NCI-H1694 (cell line): ENCODE measurements at places on chromosomes 13 and 19.

DNA sequence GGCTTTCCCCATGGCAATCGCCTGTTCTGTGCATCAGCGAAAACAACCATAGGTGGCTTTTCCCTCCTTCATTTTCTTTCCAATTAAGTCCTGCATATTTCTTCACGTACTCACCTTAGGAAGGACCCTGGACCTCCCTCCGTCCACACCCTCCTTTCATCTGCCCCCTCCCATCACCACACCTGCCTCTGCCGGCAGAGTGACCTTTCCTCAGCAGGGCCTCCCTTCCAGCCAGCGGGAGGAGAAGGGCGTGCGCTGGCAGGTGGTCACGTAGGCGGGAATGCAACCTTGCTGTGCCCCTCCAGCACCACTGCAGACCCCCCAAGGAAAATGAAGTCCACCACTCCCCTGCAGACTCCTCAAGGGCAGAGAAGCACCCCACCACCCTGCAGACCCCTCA lies 61.1 kb downstream of the GSX1 start:
- DNase-seq = no peak

DNA sequence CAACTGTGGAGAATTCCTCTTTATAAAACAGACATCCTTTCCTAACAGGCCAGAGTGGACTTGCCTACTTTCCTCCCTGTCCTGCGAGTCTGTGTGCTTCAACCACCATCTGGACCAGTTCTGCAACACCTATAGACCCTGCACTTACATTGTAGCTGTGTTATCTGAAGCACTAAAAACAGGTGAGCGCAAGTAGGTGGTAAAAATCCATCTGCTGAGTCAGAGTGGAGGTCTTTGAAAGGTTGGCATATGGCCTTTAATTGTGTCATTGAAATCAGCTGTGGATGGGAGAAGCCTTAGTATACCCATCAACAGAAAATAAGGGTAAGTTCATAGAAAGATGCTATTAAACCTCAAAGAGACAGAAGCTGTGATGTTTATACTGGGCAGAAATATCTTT lies 7.6 kb upstream of the NALCN start:
- no peak for DNase-seq

- peak; percentile 81 for DNase-seq
Observed at GRCh38 chr19:17469481-17470067, 750 bp upstream of the SLC27A1 start.

DNA sequence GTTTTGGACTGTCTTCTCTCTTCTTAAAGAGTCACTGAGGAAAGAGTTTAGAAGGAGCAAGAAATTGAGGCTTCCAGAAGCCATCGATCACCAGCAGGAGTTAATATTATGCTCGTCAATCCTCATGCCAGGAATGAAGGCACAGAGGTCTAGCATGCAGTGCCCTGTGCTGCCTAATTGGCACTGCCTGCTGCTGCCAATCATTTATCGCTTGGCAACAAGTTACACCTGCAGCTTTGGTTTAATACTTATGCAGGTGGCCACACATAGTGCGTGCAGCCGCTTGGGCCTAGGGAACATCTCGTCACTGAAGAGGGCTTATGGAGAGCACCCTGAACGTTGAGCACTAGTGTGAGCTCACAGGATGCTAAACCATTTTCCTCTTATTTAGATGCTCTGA lies 2.7 kb upstream of the SOX1 start:
- no peak for DNase-seq

GRCh38 chr13:73961181-73961580 lies 173.0 kb downstream of the KLF12 start:
- no peak for DNase-seq

DNA sequence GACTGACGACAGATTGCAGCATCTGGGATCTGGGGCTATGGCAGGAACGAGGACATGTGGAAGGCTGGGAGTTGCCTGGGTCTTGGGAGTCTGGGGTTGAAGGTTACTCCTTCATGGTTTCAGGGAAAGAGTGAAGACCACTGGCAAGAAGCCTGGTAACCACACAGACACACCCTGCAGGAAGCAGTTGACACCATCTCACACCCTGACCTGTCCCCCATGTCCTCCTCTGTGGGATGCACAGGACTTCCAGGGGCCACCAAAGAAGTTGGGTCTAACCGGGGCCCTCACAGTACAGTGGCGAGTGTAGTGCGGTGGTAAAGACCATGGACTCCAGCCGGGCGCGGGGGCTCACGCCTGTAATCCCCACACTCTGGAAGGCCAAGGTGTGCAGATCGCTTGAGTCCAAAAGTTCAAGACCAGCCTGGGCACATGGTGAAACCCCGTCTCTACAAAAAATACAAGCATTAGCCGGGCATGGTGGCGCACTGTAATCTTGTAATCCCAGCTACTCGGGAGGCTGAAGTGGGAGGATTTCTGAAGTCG lies 10.6 kb upstream of the FFAR2 start:
- no peak for DNase-seq

- DNase-seq = no peak
Observed at GRCh38 chr19:16325161-16325527, 518 bp downstream of the KLF2 start.

- DNase-seq = no peak
Observed at GRCh38 chr19:16369664-16370576, 45.3 kb downstream of the KLF2 start.

DNA sequence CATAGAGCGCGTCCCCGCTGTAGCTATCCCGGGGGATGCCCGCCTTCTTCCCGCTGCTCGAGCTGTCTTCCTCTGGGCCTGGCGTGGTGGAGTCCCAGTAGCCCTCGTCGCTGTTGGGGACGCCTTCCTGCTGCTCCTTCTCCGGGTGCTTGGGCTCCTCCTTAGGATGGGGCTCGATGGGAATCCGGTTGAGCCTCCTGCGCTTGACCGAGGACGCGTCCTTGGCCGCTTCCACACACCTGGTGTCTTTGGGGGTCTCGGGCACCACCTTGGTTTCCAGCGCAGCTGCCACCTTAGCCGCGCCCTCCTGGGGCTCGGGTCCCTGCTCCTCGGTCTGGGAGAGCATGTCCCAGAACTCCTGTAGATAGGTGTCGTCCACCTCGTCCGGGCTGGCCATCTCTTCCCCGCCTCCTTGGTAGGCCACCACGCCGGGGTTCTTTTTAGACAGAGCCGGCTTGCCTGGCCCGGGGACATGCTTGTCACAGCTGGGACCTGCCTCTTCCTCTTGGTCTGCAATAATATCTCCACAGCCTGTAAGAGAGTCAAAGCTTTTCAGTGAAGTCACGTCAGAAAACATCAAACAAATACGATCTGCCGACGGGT lies 2.0 kb downstream of the AMER2 start:
- DNase-seq = no peak

- no peak for DNase-seq
Observed at GRCh38 chr13:67134417-67135129, 95.6 kb downstream of the PCDH9 start.

DNA sequence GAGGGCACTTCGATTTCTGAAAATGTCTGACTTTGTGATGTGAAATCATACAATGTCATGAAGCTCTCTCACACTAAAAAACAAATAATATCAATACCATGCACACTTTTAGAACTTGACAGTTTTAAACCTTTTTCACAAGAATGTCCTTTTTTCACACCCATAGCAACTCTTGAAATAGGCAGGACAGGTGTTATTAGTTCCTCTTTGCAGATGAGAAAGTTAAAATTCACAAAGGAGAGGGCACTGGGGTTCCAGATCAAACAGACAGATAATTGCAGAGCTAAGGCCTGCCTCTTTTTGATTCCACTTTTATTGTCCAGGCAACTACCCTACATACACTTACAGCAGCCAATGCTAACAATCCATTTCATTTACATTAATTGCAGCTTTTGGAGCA lies 142.8 kb downstream of the KLF12 start:
- DNase-seq = no peak

GRCh38 chr13:97858161-97858560 lies 95.3 kb upstream of the IPO5 start:
- no peak for DNase-seq

GRCh38 chr13:30745906-30746686 lies 10.8 kb downstream of the ALOX5AP start:
- no peak for DNase-seq

DNA sequence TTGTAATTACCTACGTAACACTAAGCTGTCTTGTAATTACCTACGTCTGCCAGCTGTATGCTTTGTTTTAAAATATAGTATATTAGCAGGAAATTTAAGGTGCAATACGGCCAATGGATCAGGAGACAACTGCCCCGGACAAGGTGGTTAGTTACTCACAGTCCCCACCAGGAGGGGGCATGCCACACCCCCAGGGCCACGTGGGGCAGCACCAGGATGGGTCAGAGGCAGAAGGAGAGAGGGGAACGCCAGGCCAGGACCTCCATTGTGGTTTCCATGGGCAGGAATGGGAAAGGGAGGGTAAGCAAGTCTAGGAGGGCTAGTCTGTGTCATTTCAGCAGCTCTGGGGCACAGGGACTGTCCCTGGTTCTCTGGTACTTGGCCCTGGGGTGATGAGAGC lies 140.1 kb downstream of the URI1 start:
- DNase-seq = no peak

- no peak for DNase-seq
Observed at GRCh38 chr19:46435009-46435408, 6.3 kb upstream of the PNMA8C start.

- no peak for DNase-seq
Observed at GRCh38 chr13:43482026-43482425, 304.7 kb downstream of the ENOX1 start.

DNA sequence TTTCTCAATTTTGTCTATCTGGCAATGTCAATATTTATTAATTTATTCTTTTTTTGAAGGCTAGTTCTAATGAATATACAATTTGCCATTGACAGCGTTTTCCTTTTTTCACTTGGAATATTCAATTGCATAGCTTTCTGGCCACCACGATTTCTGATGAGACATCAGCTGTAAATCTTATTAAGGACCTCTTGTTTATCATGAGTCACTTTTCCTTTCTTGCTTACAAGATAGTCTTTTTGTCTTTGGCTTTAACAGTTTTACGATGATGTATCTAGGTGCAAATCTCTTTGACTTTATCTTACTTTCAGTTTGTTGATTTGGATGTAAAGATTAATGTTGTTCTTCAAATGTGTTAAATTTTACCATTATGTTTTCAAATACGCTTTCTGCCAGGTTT lies 991.6 kb upstream of the SLC10A2 start:
- DNase-seq = no peak
